ENCODE measurements at places on chromosomes 7 and 10.

DNA sequence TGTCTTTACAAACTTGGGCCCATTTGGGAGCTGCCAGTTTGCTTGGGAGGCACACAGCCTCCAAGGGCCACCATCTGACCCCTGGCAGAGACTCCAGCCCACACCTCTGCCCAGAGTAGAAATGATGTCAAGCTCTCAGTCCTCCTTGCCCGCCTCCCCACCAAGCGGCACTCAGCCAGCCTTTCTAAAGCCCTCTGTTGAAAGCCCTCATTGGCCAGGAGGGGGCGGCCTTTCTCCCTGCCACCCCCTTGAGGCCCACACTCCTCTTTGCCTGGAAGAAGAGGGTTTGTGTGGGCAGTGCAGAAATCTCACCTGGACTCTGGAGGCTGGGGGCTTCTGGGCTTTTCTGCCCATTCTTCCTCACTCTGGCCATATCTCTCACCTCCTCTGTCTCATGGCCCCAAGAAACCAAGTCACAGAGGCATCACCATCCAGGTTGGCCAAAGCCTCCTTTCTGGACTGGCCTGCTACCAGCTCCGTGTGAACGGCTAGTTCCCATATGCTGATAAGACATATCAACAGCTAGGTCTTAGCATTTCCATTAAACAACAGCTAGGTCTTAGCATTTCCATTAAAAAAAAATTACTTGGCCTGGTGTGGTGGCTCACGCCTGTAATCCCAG is 36.1 kb downstream of the UBTD1 start:
- DNase-seq, result no peak

GRCh38 chr10:75111907-75112679 is 637 bp downstream of the SAMD8 start:
- DNase-seq, result no peak

- peak; percentile 21 for DNase-seq
Measured at GRCh38 chr7:74417419-74417971, 36.2 kb upstream of the GTF2IRD1 start.

GRCh38 chr10:84845628-84846261 is 517.4 kb downstream of the CCSER2 start:
- DNase-seq, result no peak

GRCh38 chr10:86689146-86689545 is 20.8 kb downstream of the LDB3 start:
- DNase-seq, result no peak

- no peak for DNase-seq
Measured at GRCh38 chr7:140778568-140778967, 82.1 kb downstream of the NDUFB2 start.

- DNase-seq, result no peak
Measured at GRCh38 chr7:105611856-105612775, 30.8 kb upstream of the EFCAB10 start.

DNA sequence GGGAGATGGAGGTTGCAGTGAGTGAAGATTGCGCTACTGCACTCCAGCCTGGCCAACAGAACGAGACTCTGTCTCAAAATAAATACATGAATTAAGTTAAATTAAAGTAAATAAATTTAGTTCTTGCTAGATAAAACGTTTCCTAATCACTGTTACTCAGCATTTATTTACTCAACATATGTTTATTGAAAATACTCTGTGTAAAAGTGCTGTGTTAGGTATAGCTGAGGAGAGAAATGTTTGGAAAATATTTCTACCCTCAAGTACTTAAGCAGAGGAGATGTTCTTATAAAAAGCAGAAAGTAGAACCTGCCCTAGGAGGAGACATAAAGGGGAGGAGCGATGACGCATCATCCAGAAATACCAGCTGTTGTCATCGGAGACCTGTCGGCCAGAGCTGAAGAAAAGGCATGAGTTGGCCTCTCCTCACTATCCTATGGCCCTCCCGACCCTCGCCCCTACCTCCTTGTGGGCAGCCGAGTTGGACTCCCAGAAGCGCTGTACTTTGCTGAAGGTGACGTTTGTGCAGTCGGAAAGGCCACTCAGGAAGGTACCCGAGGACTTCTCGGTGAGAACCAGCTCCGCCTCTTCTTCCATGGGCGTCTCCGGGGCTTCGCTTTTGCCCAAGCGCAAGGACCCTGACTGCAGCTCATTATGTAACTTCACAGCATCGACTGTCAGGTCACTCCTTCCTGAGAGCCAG is 1.1 kb downstream of the RRP12 start:
- DNase-seq, result no peak

GRCh38 chr10:43049081-43049551 is 27.8 kb upstream of the RET start:
- DNase-seq, result no peak

DNA sequence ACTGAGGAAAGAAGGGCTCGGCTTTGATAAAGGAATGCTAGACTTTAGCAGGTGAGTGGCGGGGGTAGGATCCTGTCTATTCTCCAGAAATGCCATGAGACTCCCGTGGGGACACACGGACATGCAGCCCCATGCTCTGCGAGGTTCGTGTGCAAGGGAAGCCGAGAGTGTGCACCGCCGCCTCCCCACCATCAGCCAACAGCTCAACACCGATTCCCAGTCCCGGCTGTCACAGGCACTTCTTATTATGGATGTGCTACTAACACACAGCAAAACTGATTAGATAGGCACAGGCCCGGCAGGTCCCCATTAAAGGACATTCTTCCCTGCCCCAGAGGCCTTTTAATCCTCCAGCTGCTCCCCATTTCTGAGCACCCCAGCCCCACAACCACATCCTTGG is 154.4 kb downstream of the PRKAG2 start:
- no peak for DNase-seq

GRCh38 chr7:7438851-7439250 is 96.8 kb downstream of the COL28A1 start:
- no peak for DNase-seq

DNA sequence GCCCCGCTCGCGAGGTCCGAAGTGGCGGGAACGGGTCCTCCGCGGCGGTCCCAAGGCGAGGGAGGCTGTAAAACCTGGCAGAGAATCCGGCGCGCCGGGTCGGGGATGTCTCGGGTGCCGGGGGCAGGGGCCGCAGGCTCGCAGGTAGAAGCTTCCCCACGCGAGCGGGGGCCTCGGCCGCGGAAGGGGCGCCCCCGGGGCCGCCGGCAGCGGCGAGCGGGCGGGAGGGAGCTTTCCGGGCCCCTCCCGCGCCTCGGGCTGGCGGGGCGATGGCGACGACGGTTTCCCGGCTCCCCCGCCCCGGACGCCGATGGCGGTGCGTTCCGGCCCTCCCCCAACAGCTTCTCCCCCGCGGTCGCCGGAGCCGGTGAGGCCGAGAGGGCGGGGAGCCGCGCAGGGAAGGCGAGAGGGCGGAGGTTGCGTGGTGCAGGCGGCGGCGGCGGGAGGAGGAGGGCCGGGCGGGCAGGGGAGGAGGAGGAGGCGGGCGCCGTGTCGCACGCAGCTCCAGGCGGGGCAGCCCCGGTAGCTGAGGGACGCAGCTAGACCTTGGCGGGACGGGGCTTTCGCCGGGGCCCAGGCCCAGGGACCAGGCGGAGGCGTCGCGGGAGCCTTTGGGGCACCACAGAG is at the start of gene CUL1:
TSS of gene CUL1 (plus strand) at position 507 of the 627 bp plus-strand sequence. CDS start 31,220 bp downstream, outside the sequence.
- DNase-seq, result peak; percentile 75

DNA sequence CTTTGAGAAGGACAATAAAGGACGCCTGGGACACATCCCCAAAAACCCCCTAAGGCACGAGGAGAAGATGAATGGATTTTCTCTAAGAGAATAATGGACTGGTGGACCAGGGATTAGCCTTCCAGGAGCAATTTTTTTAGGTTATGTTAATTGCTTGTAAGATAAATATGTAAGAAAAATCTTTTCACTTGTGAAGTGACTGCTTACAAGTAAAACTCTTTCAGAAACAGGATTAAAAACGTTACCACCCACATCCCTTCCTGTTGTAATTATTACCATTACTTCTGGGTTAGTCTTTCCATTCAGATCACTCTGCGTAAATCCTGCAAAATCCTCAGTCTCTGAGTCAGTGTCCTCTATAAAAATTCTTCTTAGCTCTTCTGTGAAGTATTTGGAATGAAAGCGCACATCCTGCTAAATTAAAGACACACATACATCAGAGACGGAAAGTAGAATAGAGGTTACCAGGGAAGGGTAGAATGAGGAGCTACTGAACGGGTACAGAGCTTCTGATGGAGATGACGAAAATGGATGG is 34.3 kb downstream of the CDCA7L start:
- no peak for DNase-seq

DNA sequence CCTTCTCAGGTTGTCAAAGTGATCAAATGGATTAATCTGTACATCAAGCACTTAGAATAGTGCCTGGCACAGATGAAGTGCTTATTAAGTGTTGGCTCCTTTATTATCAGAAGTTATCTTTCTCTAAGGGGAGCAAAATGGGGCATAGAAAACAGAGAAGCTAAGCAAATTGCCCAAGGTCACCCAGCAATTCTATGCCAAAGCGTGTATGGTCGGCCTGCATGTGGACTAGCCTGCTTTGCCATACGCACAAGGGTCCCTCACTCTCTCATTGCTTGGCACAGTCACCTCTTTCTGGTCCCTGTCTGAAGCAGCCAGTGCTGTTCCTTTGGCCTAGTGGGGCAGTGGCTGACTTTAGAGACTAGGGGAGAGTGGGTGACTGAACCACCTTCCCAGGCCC is 45.3 kb downstream of the CDH23 start:
- no peak for DNase-seq

GRCh38 chr7:131235489-131236317 is 92.0 kb upstream of the MKLN1 start:
- peak; percentile 16 for DNase-seq

GRCh38 chr7:148380596-148381419 is 209.8 kb upstream of the C7orf33 start:
- DNase-seq, result no peak

DNA sequence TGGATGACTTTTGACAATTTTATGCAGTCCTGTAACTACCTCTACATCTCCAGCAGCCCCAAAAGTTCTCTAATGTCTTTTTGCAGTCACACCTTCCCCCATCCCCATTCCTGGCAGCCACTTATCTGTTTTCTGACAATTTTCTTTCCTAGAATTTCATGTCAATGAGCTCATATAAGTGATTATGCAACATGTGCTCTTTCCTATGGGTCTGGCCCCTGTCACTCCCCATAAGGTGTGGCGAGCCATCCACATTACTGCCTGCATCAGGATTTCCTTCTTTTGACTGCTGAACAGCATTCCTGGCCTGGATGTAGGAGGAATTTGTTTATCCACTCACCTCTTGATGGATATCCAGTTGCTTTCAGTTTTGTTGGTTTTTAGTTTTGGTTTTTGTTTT is 146.7 kb upstream of the MGMT start:
- DNase-seq, result no peak

DNA sequence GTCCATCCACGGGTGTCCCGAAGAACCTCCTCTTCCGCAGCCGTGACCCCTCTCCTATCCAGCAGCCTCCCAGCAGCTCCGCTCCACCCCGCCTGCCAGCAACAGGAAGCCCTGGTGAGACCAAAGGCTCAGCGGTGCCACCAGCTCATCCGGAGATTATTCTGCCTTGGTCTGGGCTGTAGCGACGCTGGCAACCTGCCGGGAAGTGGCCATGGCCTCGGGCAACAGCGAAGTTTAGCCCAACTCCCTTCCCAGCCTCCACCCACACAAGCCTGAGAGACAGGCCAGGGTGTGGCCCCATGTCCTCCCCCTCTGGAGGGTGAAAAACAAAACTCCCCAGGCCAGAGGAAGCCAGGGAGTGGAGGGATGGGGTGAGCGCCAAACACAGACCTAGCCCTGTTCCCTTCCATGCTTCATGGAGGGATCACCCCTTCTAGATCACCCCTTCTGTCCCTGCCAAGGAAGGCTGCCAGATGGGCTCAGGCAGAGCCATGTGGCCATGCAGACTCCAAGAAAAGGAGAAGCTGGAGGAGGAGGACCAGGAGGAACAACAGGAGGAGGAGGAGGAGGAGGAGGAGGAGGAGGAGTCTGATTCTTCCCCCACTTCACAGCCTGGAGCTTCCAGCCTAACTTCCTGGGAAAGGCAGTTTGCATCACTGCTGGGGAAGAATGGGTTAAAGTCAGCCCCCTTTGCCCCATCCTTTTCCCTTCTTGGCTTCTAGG is 918 bp downstream of the CALHM2 start:
- DNase-seq, result peak; percentile 29

- DNase-seq, result no peak
Measured at GRCh38 chr7:6023974-6024435, 7.2 kb upstream of the ANKRD61 start.

DNA sequence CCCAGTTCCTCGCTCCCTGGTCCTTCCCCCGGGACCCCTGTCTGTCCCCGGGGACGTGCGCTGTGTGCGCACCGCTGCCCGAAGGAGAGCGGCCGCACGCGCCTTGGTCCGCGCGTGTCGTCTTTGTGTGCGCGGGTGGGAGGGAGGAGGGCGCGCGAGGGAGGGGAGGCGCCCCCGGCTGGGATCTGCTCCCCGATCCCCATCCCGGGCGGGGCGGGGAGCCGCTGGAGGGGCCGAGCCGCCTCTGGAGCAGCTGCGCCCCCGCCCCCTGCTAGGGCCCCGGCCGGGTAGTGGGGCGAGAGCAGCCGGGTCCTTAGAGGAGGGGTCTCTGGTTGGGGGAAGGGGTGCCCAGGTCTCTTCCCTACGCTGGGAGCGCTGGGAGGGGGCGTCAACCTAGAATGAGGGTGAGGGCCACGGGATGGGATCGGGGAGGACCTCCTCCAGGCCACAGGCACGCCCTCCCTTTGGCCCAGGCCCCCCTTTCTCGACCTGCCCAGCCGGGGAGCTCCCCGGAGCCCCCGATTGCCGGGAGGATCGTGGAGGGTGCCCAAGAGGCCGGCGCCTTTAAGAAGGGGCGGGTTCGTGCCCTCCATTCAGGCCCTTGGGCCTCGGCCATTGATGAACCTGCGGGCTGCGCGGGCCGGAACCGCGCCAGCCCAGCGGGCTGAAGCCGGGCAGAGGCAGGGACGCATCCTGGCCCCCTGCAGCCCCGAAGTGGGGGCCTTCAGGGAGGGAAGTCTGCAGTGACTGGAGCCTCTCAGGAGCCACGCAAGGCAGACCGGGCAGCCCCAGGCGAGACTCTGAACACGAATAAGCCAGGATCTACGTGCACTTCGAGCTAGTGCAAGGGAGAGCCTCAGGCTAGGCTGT is 678 bp downstream of the SH2B2 start:
- DNase-seq, result no peak

- no peak for DNase-seq
Measured at GRCh38 chr7:107605218-107605815, 25.3 kb downstream of the BCAP29 start.

GRCh38 chr7:132410861-132411541 is 165.3 kb downstream of the PLXNA4 start:
- DNase-seq, result no peak

GRCh38 chr7:55121249-55121648 is 102.4 kb downstream of the EGFR start:
- no peak for DNase-seq

DNA sequence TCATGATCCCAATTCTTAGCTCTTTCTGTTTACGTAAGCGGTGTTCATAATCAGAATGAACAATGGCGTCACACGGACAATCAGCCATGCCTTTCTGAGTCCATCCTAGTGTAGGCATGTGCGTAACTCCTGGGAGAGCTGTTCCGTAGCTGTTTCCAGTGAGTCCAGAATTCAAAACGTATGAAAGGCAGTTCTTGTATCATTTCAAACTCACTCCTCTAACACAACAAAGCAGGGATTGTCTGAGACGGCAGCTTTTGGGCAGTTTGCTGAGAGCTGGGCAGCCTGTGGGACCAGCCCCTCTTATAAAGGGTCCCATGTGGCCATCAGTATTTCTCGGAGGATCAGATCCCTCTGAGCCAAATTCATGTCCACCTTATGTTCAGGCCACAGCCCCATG is 43.4 kb downstream of the PSPH start:
- DNase-seq, result no peak

GRCh38 chr10:78134773-78135306 is 101.2 kb downstream of the RPS24 start:
- no peak for DNase-seq

GRCh38 chr7:29573567-29573966 is 9.9 kb downstream of the PRR15 start:
- DNase-seq, result no peak

- DNase-seq, result no peak
Measured at GRCh38 chr7:129278688-129279087, 53.9 kb downstream of the AHCYL2 start.

Data from activated CD4-positive, CD25-positive, alpha-beta regulatory T cell (primary cell).